ENCODE measurements at places on chromosomes 7 and 10.

GRCh38 chr7:20574784-20575720 lies 40.4 kb upstream of the ABCB5 start:
- no peak for DNase-seq

- no peak for DNase-seq
Measured at GRCh38 chr10:112126901-112127300, 56.7 kb downstream of the GPAM start.

DNA sequence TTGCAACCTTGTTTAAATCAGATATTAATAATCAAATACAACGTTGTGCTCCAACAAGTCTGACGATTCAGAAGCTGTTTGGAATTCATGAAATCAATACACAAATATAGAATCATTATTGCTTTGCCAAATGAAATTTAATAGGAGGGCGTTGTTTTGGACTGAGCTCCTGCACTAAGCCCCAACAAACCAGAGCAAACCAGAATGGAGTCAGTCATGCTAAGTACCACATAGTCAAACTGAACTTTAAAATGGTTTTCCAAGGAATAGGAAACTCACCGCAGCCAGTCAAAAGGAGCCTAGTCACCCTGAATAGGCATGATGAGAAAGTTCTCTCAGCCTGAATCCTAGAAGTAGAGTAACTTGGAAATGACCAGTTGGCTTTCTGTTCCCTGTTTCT lies 53.7 kb downstream of the HACD1 start:
- DNase-seq, result no peak

- no peak for DNase-seq
Measured at GRCh38 chr7:143408686-143409561, at the start of gene EPHA1. TSS of gene EPHA1 (minus strand) at chr7:143408856. CDS start at chr7:143408805, 51 bp downstream.

GRCh38 chr7:10821156-10821555 lies 152.5 kb upstream of the PHF14 start:
- DNase-seq, result no peak

- DNase-seq, result no peak
Measured at GRCh38 chr7:27693794-27694193, 31.1 kb upstream of the HIBADH start.

- no peak for DNase-seq
Measured at GRCh38 chr10:22476601-22477321, 131.5 kb downstream of the SPAG6 start.

- no peak for DNase-seq
Measured at GRCh38 chr10:31000867-31001266, 30.8 kb downstream of the ZNF438 start.

- DNase-seq, result no peak
Measured at GRCh38 chr7:155066417-155066950, 3.6 kb upstream of the HTR5A start.

- no peak for DNase-seq
Measured at GRCh38 chr7:72403458-72404076, 8.6 kb downstream of the CALN1 start.

- DNase-seq, result no peak
Measured at GRCh38 chr10:118470470-118470869, 125.0 kb downstream of the PRLHR start.

- DNase-seq, result no peak
Measured at GRCh38 chr10:28619455-28619854, 57.9 kb upstream of the BAMBI start.

- no peak for DNase-seq
Measured at GRCh38 chr10:47087667-47088066, 176.4 kb downstream of the PTPN20 start.

- DNase-seq, result no peak
Measured at GRCh38 chr7:90594751-90595317, 1.3 kb upstream of the CDK14 start.

- no peak for DNase-seq
Measured at GRCh38 chr10:106076496-106076895, 1088.0 kb downstream of the SORCS1 start.

DNA sequence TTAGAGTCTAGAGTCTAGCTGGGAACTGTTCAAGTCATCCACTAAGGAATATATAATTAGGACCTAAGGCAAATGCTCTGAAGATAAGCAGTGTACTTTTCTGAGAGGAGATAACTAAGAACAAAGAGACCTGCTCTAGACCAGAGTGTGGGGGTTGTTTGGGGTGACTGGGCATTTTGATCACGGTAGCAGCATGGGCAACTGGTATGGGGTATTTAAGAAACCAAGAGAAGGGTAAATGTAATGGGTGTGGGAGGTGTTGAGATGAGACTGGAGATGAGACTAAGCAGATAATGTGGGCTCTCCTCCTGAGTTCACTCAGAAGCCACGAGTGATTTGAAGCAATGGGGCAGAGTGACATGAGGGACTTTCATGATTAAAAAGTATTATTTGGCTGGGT lies 1082.9 kb downstream of the GATA3 start:
- no peak for DNase-seq

GRCh38 chr7:27108390-27109127 lies 6.1 kb upstream of the HOXA2 start:
- no peak for DNase-seq

GRCh38 chr10:131092386-131092785 lies 219.1 kb downstream of the TCERG1L start:
- DNase-seq, result no peak

GRCh38 chr7:46152696-46153095 lies 231.6 kb upstream of the IGFBP3 start:
- DNase-seq, result no peak

DNA sequence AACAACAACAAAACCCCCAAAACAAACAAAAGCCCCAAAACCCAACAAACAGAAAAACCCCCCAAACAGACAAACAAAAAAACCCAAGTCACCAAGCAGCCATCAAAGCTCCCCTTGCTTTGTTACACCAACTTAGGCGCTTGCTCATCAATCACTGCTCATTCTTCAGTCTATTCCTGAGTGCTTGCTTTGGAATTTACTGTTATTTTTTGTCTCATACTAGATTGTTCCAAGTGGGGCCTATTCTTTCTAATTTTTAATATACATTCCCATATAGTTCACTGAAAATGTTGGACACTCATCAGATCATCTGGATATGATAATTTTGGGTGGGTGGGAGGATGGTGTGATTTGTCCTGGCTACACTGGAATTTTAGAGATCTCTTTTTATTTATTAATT lies 126.0 kb upstream of the JCAD start:
- DNase-seq, result no peak

DNA sequence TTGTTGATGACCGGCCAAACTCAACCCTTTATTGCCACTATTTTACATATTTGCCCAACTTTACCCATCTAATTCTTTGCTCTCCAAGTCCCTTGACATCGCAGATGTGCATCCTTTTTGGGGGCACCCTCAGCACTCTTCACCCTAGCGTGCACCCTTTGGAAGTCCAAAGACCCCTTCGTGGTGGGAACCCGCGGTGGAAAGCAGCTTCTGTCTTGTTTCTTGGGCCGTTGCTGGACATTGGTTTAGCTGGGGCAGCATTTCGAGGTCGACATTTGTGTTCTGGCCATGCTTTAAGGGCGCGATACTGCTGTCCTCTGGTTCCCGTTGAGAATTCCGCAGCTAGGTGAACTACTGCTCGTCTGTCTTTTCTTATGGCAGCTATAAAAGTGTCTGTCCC lies 326 bp upstream of the PAPOLB start:
- DNase-seq, result no peak

DNA sequence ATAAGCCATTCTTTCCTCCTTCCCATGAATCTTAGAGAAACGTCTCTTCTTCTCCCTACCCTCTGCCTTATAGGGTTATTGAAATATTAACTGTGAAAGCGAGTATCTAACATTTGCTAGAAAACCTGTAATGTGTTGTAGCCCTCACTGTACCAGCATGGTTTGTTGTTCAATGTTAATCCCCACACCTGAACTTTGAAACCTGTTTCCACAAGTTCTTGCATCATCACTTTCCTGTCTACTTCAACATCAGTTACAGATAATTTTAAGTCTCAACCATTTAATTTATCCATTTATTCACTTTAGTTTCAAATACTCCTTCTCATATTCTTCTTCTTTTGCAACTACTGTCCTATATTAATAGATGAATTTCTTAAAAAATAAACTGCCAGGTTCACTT lies 148.2 kb downstream of the ETV1 start:
- DNase-seq, result no peak

GRCh38 chr10:23974746-23975272 lies 234.1 kb upstream of the KIAA1217 start:
- DNase-seq, result no peak

DNA sequence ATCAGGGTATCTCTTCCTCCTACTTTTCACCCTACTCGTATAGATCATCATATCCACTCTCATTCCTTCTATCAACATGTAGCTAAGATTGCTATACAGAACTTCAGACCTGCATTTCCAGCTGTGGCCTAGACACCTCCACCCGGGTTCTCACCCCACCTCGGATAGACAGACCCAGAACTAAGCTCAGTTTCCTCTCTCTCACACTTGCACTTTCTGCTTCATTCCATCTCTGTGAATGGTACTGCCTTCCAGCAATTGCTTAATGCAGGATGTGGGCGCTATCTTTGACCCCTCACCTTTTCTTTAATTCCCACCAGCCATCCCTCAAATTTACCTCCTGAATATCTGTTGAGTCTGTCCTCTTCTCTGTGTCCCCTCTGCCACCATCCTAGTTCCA lies 35.7 kb downstream of the AGK start:
- DNase-seq, result no peak

DNA sequence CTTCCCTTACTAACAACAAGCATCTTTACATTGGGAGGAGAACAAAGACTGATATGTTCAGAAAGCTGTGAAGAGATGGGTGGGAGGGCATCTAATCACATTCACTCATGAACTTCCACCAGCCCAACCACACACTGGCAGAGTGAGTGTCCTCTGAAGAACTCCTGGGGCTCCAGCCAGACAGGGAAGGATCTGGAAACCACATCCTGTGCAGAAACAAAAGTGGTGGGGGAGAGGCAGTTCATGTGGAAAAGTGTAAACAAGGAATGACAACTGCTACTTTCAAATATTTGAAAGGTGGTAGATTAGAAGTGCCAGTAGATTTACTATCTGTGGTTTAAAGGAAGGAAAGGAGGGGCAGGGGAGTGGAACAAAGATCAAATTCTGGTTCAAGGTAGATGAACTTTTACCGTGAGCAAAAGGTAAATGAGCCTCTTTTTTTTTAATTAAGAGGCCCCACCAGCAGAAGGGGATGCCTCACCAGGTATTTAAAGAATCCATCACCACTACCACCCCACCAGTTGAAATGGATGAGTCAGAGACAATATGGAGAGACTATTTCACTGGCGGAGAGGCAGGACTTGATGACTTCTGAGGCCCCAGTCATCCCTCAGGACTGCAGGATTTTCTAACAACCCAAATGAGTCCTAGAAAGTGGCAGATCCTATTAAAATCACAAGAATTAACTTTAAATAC lies 34.5 kb downstream of the GOT1 start:
- DNase-seq, result peak; percentile 10

GRCh38 chr10:21284301-21284700 lies 241.2 kb downstream of the SKIDA1 start:
- DNase-seq, result no peak

- DNase-seq, result no peak
Measured at GRCh38 chr10:102121739-102122372, 1.7 kb upstream of the LDB1 start.

GRCh38 chr10:88794731-88795130 lies 7.8 kb upstream of the LIPM start:
- no peak for DNase-seq

DNA sequence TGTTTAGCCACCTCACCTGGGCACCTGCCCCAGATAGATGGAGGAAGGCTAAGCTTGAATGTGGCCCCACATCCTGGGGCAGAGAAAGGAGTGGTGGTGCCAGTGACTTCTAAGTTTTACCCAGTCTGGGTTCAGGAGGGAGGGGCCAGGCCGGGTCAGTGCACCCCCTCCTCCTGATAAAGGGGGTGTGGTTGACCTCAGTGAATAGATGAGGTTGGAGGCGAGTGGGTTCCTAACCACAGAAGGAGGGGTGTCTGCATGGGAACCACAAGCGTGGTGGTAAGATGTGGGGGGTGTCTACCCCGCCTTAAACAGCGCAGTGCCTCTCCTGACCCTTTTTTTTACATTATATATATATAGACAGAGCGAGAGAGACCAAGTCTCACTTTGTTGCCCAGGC lies 105.3 kb upstream of the KCTD7 start:
- no peak for DNase-seq

DNA sequence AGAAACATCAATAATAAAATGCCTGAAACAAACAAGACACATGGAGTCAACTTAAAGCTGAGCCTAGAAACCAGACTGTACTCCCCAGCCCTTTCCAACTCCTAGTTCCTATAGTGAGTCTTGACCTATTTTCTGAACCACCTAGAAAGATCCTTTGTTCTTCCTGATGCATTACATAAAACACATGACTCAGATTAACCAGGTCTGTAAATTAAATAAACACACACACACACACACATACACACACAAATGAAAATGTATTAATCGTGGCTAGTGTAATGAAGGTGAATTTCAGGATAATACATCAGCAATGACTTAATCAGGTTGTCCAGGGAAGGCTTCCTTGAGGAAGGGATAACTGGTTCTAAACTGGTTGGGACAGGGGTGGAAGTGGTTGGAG lies 104.7 kb downstream of the ST8SIA6 start:
- no peak for DNase-seq

- DNase-seq, result no peak
Measured at GRCh38 chr10:118045837-118046394, 825 bp downstream of the RAB11FIP2 start.

- no peak for DNase-seq
Measured at GRCh38 chr7:136911344-136911743, 42.9 kb downstream of the CHRM2 start.

GRCh38 chr7:101140746-101141382 lies 13.4 kb upstream of the AP1S1 start:
- no peak for DNase-seq

- DNase-seq, result no peak
Measured at GRCh38 chr7:114759347-114760062, 162.4 kb upstream of the MDFIC start.

Data from NCI-H187 treated with DMSO at 0.1 percent for 48 hours (cell line).